ENCODE measurements at places on chromosomes 11 and 22. TPM values are rescaled to one million over a fixed set of nuclear protein-coding genes. Genes with fewer than 3 reads are reported as not detected.

DNA sequence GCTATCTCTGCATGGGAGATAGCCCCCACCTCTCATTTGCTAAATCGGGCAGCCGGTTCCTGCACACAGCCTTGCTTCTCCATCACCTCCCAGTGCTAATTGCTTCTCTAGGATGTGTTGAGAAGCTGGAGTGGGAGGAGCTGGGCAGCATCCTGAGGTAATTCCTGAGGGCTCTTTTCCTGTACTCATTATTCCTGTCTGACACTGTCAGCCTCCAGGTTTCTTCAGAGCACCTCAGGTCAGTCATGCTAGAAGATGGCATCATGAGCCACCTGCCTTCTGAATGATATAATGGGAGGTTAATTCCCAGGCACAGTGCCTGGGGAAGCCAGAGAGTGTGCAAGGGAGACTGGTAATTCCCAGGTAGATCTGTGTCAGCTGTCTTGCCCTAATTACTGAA, 133.0 kb downstream of the RAB38 start:
- DNase-seq = no peak

- DNase-seq = no peak
These were observed 13.3 kb downstream of the ARHGAP1 start for GRCh38 chr11:46686886-46687795.

GRCh38 chr11:1559111-1559951, 12.7 kb downstream of the DUSP8 start:
- no peak for DNase-seq

- DNase-seq = peak; percentile 98
These were observed at the start of gene TAF10 for GRCh38 chr11:6612213-6613041. Gene TAF10 (minus strand): TSS chr11:6612216. CDS start chr11:6612189, 27 bp downstream.

GRCh38 chr22:42773167-42773566, 52.5 kb upstream of the A4GALT start:
- DNase-seq = no peak

DNA sequence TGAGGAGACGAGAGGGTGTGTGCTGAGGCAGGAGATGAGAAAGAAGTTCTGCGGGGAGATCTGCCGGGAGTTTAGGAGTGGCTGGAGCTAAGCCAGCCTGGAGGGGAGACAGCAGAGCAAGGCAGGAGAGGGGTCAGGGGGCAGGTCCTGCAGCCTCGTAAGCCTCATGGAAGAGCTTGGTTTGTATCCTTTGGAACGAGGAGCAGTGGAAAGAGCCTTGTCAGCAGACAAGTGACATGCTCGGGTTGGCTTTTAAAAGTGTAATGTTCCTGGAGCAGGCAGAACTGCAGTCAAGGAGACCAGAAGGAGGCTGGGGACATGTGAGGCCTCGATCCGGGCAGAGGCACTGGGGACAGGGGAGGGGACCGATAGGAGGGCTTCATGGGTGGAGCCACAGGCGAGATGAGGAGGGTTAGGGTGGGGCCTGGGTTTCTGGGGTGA, 21.4 kb upstream of the TUB start:
- no peak for DNase-seq

GRCh38 chr11:28132548-28132947, 24.4 kb downstream of the METTL15 start:
- DNase-seq = no peak

GRCh38 chr11:113278481-113278880, 35.9 kb upstream of the TTC12 start:
- DNase-seq = no peak

- DNase-seq = no peak
These were observed 12.7 kb upstream of the PAX6 start for GRCh38 chr11:31823644-31824331.

DNA sequence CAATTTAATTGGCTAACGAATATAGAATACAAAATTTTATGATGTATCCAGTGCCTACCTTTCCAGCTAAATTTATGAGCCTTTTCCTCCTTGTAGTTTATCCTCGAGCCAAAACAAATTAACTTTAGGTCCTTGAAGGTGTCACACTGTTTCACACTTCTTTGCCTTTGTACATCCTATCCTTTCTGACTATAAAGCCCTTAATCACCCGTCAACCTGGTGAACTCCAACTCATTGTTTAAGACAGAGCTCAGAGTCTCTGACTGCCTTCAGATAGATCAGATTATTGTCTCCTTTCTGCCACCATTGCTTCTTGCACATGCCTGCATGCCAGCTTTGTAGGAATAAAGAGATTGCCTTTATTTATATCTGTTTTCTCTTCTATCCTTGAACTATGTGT, 58.8 kb downstream of the CNTN5 start:
- DNase-seq = no peak

- DNase-seq = no peak
These were observed 117.6 kb downstream of the DSCAML1 start for GRCh38 chr11:117679461-117679860.

DNA sequence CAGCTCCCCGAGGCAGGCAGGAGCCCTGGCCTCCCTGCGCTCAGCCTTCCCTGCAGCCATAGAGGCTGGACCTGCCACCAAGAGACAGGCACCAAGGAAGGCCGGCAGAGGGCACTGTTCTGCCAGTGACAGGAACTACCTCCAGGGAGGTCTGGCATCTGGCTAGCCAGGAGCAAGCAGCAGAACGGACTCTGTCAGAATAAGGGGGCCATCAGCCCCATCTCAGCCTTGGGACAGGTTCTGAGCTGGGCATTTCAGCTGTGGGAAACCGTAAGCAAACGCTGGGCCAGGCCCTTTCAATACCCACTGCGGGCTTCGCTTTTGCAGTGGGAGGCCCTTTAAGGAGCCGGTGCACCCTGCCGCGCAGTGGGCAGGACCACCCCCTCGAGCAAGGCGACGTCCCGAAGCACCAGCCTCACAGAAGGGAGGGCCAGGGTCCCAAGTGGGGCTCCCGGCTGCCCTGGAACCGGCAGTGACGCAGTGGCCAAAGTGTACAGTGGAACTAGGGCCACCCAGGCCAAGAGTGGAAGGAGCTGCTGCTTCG, 18.2 kb downstream of the IFT27 start:
- DNase-seq = peak; percentile 49

DNA sequence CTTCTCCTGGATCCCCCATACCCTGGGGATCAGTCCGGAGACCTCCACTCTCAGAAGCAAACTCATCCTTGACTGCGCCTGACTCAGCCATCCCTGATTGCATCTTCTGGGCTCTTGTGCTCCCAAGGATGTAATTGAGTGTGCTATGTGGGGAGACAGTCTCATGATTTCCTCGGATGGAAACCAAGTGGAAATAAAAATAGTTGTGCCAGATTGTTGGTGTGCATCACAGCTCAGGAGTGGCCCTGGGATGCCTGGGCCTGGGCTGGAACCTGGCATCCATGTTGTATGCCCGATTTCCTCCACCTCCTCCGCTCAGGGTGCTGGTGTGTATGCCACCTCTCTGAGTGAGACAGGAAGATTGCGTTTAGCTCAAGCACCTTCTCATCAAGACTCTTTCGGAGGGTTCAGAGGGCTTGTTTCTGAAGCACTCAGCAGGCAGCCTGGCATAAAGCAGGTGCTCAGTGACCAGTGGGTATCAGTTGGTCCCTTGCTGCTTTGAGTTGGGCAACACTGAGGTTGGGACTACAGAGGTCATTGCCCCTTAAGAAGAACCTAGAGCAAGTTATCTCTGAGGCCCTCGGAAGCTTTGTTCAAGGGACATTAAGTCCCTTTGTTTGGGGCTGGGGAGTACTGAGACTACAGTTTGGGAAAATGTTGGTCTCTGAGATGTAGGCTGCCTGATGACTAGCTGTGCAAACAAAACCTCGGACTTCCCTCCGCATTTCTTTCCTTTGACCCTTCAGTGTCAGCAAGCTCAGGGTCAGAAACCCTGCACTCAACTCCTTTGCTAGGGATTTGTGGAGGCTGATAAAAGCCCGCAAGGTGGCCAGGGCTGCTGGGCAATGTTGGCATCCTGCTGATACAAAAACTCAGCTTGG, 24.8 kb upstream of the MICAL2 start:
- no peak for DNase-seq

- DNase-seq = no peak
These were observed 260.0 kb downstream of the TBC1D22A start for GRCh38 chr22:47022475-47022874.

DNA sequence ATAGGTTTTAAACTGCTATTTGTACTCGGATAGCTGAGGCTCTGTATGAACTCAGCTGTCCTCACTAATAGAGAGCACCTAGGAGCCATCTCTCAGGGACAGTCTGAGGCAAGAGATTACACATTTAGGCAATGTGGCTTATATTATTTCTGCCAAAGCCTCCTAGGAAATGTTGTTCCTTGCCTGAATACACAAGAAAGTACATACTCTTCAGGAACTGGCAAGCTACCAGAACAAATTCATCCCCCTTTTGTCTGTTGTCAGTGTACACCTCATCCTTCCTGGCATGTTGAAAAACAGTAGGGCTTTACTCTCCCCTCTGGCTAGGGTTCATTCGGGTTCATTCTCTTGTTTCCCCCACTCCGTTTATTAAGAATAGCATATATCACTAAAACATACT, 615.9 kb upstream of the FAT3 start:
- DNase-seq = no peak

GRCh38 chr22:49099496-49100124, 728.1 kb downstream of the BRD1 start:
- no peak for DNase-seq

DNA sequence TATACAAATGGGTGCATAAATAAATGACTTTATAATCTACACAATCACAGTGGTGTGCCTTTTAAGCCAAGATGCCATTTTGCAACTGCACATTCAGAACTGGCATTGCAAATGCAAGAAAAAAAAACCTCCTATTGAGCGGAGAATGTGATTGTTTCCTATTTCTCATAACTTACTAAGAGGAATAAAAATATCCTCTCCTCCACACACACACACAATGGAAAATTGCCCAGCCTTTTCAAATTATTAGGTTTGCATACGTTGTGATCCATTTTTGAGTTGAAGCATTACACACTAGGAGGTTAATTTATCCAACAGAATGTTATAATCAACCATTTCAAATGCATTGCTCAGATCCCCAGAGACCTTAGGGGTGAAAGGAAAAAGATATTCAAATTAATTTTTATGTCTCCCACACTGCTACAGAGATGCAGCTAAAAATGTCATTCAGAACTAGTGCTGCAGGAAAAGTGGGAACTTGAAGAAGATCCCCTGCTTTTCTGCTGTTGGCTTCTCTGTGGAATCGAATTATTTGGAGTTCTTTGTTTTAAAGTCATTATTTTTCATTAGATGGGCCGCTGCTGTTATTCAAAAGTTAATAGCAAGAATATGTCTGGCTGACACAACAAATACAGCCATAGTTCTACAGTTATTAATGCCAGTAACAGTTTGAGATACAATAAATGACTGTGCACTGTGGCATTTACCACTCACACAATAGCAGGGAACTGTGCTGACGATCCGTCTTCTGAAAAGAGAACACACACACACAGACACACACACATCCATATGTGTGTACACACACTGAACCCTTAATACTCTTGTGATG, 299.9 kb upstream of the ANO5 start:
- no peak for DNase-seq

- no peak for DNase-seq
These were observed 178.4 kb downstream of the NAV2 start for GRCh38 chr11:19891022-19891421.

DNA sequence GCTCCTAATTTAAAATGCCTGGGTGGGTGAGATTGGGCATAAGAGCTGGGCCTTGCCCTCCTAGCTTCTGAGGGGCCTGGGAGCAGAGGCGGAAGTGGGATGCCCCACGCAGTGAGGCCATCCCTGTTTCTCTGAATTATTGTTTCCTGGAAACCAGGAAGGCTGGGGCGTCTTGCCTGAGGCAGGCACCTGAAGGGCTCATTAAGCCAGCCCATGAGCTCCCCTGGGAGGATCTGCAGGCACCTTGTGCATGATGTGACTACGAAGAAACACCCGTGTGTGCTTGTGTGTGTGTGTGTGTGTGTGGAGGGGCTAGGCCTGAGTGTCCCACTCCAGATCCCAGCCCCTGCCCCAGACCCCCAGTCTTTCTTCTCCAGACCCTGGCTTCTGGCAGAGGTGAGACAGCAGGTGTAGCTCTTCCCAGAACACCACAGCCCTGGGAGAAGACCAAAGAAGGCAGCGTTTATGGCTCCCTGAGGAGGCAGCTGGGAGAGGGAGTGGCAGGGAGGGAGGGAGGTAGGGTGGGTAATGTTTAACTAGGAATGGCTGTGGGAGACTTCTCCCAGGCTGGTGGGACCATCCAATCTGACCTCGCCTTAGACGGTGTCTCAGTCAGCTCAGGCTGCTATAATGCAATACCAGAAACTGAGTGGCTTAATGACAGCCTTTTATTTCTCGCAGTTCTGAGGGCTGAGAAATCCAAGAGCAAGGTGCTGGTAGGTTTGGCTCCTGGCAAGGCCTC, 2.1 kb upstream of the BATF2 start:
- no peak for DNase-seq

- DNase-seq = no peak
These were observed 43.9 kb downstream of the BIRC2 start for GRCh38 chr11:102390667-102391465.

DNA sequence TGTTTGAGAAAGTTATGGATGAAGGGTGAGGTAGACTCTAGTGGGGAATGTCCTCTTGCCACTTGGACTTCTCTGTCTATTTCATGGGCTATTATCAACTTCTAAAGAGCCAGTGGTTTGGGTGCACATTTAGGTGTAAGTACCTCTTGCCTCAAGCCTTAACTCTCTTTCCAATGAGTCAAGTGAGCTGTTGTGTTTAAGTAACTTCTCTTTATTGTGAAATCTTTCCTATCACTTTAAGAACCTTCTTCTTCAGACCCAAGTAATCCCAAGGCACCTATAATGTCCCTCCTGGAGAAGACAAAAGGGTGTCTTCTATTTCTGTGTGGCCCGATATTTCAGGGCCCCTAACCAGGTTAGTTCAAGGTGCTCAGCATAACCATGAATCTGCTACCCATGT, 90.5 kb upstream of the VPREB1 start:
- DNase-seq = no peak

DNA sequence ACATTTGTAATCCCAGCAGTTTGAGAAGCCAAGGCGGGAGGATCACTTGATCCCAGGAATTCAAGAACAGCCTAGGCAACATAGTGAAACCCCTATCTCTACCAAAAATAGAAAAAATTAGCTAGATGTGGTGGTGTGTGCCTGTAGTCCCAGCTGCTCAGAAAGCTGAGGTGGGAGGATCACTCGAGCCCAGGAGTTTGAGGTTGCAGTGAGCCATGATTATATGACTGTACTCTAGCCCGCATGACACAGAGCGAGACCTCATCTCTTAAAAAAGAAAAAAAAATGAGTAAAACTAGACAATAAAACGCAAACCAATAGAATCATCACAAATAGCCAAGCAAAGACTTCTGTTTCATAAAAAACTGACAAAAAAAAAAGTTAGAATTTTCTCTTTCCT, 21.8 kb downstream of the NUCB2 start:
- DNase-seq = no peak

- no peak for DNase-seq
These were observed 1073.3 kb downstream of the TBC1D22A start for GRCh38 chr22:47835726-47836125.

The CATSPER1 gene
- not detected for total RNA-seq

The ZNF70 gene
- total RNA-seq = 1.9 TPM

The CARNS1 gene
- total RNA-seq = 11.2 TPM

The SCN3B gene
- total RNA-seq = not detected

The ADAMTS8 gene
- total RNA-seq = not detected

The IFTAP gene
- 0.62 TPM for total RNA-seq

The SCGB1C1 gene
- total RNA-seq = not detected

The CARD10 gene
- 0.19 TPM for total RNA-seq

The PTGDR2 gene
- total RNA-seq = 0.22 TPM

The RELT gene
- total RNA-seq = 144 TPM

The TRIM6 gene
- total RNA-seq = not detected

The MUC5AC gene
- not detected for total RNA-seq

The SMIM38 gene
- total RNA-seq = not detected

The GAS2L1 gene
- total RNA-seq = not detected

Data from CD8-positive, alpha-beta T cell (primary cell).